ENCODE measurements at places on chromosomes 5 and 9.

- DNase-seq = no peak
These were observed 4.5 kb downstream of the ADGRV1 start for GRCh38 chr5:90563108-90563507.

DNA sequence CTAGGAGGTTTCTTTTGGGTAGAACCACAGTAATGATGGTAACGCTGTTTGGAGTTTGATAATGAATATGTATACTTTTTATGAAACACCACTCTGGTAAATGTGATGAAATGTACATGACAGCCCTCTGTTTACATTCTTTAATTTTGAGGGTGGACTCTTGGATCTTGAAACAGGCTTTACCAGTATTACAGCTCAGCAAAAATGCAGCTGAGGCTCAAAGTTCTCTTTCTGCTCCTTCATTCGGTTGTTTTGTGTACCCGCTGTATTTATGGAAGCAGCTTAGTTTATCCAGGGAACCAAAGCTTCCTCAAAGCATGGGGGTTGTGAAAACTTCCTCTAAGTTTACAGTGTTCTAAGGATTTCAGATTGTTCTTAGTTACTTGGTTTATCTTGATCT lies 11.1 kb downstream of the GAPVD1 start:
- no peak for DNase-seq

- no peak for DNase-seq
These were observed 17.9 kb downstream of the TMEM167A start for GRCh38 chr5:83059341-83059740.

DNA sequence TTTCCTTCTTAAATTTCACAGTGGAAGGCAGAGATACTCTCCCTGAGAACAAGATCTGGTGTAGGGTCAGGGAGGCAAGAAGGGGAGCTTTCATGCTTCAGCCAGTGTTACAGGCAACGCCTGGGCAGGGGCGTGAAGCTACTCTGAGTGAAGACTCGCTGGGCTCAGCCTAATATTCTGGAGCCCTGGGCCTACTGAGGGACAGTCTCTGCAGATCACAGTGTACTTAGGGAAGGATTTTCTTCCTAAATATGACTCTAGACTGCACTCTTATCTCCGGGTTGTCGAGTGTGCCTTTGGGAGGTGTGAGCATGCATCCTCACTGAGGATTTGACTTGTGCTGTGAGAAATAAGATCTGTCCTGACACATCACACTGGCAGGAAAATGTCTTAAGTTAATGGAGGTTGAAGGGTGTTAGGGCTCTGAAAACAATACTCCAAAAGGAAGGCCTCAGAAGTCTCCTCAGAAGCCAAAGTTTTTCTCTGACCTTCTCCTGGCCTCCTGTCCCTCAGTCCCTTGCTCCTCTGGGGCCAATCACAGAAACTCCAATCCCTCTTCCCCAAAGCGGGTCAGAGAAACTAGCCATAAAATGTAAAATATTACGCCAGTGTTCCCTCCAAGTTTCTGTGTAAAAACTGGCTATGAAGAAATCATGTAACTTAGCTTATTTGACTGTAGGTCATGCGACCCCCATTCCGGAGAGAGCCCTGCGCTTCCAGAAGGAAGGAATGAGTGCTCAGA lies 156.8 kb upstream of the TBC1D2 start:
- DNase-seq = no peak

DNA sequence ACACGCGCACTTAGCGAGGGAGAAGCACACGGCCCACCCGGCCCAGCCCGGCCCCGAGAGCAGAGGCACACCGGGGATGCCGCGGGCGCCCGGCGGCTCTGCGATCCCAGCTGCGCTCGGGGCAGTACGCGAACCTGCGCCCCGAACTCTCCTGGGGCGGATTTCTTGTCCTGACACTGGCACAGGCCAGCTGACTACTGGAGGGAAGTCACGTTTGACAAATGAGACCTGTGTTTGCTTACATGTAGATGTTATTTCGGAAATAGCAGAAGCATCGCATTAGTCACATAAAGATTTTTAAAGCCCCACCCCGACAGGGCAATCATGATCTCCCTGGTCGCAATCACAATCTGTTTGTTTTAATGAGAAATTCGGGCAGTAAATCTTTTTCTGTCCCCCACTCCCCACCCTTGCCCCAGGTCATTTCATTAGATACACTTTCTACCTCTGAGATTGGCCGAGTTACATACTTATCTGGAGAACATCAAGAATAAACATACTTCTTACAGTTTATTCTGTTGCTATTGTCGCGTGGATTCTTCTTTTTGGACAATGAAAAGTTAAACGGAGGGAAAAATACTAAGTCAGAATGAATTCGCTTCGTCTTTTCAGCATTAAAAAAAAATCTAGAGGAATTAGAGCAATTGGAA lies 518.9 kb downstream of the CTNND2 start:
- no peak for DNase-seq

GRCh38 chr9:107520186-107520585 lies 30.6 kb upstream of the KLF4 start:
- DNase-seq = no peak

- no peak for DNase-seq
These were observed 423 bp upstream of the NUP214 start for GRCh38 chr9:131125038-131125287.

GRCh38 chr5:1660001-1660400 lies 136.2 kb upstream of the LPCAT1 start:
- DNase-seq = no peak

DNA sequence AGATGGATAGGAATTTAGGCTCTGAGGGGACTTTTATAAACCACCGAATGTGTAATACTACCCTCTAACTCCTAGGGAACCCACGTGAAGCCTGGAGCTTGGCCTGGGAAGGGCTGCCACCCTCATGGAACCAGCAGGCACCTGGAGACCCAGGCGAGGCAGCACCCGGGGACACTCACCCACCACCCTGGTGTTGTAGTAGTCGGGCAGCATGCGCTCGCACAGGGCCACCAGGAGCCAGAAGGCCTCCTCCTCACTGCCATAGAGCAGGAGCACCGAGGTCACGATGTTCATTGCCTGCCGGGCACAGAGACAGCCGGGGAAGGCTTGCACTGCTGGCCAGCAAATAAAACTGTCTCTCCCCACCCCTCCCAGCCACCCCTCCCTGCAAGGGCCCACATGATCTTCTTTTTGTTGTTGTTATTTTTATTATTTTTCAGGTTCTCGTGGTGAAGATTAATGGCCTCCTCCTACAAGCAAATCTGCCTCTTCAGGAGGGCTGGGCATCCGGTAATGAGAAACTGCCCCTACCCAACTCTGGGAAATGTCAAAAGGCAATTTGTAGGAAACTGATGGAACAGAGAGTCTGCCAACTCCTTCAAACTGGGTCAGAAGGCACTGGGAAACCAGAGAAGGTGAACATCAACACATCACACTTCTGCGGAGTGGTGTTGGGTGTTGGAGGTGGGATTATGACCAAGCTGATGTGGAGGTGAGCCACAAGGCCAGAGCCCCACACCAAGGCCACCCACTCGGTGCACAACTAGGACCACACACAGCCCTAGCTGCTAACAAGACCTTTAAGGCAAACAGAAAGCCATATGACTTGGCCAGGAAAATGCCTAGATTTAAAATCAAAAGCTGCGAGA lies 17.4 kb upstream of the MRNIP start:
- no peak for DNase-seq

- DNase-seq = no peak
These were observed 39.6 kb downstream of the STC2 start for GRCh38 chr5:173288632-173289031.

DNA sequence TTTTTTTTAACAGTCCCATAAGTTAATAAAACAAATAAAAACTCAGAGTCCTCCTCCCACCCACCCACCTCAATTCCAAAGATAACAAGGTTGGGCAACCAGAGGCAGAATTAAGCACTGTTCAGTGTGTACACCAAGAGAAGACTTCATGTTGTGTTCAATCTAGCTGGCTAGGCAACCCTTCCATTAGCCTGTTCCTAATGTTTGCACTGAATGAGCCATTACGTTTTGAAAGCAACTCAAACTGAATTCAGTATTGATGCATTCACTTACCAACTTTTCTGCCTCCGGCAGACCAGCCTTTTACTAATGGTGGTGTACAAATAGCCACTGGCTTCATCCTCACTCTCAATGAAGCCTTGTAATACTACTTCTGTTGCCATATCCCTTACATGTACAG lies 47.5 kb downstream of the PBX3 start:
- peak; percentile 90 for DNase-seq

DNA sequence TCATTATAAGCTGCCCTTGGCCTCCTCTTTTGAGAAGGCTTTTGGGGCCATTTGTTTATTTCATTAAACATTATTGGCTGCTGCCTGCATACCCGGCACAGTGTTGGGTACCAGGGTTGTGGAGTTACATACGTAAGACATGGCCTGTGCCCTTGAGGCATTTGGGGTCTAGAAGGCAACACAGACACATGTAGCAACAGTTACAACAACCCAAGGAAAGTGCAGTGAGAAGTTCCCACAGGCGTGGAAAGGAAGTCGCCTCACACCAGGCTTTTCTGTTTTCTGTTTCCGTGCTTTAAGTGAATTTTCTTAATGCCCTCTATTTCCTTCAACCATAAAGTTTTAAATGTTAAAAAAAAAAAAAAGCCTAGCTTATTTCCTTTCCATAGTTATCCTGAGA lies 47.4 kb downstream of the GALNT10 start:
- no peak for DNase-seq

DNA sequence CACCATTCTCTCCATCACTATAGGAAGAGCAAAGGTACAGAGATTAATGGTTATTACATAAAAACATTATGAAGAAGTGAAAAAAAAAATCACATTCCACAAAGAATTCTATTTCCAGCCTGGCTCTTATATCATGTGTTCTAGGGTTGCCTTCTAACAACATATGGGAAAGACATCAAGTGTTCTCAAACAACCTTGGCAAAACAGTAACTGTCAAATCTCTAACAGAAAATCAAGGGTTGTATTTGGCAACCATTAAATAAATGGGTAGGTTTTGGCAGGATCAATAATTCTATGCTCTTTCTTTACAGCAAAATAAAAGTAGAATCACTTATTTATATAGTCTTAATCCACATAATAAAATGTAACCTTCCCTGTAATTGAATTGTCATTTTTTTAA lies 728.9 kb downstream of the MAT2B start:
- no peak for DNase-seq

DNA sequence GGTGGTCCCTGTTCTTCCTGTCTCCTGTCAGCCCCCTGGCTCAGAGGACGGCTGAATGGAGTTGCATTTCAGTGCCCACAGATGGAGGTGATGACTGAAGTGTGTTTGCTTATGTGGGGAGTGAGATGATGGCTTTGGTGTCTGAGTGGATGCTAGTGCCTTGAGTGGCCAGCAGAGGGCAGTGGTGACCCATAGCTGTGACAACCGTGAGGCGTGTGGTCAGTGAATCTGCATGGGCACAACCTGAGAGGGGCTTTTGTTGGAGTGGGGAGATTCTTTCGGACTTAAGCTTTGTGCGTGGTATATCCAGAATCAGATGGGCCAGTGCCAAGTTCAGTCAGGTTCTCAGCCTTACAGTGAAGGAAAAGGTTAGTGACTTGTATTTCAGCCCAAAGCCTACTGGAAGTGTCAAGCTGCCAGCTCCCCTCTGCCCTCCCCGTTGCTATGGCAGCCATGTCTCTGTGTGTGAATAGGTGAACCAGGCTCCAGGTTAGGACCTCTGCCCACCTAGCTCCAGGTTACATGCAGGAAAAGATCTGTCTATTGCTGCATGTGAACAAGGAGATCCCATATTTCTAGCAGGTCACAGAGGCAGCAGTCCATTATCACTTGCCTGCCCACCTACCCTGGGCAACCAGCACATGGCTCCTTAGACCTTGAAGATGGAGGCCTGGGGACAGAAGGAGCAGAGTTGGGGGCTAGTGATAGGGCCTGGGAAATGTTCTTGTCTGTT lies 14.7 kb upstream of the CXXC5 start:
- no peak for DNase-seq

- DNase-seq = no peak
These were observed 86.9 kb downstream of the GNAQ start for GRCh38 chr9:77944556-77945243.

DNA sequence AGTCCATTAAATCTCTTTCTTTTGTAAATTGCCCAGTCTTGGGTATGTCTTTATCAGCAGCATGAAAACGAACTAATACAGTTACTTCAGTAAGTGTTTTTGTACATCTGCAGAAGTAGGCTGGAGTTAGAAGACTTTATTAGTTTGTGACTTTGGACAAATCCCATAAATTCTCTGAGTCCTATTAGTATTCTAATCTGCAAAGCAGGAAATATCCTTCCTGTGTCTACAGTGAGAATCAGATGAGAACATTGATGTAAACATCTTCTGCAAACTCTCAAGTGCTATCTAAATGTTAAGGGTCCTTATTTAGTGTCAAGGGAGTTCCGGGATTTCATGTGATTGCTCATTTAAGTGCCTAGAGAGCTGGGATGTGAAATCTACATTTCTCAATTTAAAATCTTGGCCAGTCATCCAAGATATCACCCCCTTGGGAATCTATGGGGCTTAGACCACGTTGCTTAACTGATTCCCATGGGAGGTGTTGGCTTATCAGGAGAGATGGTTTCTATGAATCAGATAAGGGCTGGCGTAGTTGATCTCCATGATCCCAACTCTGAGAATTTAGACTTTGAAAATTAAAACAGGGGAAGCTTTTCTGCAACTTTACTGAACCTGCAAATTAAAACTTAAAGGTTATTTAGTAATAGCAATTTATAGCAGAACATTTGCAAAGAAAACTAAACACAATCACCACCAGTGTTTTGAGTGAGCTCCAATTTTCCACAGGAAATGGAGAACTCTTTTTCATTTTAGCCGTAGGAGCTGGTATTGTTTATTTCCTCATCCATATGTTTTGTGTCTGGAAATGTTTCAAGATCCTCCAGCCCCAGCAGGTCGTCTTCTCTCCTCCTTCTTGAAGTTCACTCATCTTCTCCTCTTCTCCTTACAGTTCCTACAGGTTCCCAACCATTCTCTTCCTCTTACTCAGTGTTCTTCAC lies 241.6 kb upstream of the CD180 start:
- DNase-seq = no peak

GRCh38 chr5:164346785-164347630 lies 841.6 kb downstream of the MAT2B start:
- no peak for DNase-seq

- no peak for DNase-seq
These were observed 43.9 kb downstream of the PDCD1LG2 start for GRCh38 chr9:5554254-5554653.

- DNase-seq = no peak
These were observed 225.0 kb upstream of the PRR16 start for GRCh38 chr5:120239086-120239485.

DNA sequence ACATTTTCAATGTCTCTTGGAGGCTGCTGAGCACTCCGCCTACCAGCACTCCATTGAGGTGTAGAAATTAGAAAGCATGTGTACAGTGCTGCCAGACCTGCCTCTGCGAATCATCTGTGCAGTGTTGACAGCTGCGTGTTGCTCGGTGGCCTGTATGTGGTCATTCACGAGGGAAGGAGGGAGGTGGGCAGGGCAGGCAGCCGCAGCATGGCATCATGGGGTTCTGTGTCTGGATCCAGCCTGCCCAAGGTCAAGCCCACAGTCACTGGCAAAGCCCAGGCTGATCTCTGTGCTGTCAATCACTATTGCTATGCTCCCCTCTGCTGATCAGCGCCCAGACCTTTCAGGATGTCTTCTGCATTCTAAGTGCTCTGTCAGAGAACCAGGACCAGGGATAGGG lies 8.0 kb upstream of the PDZD2 start:
- no peak for DNase-seq

- no peak for DNase-seq
These were observed 37.4 kb downstream of the TNFAIP8 start for GRCh38 chr5:119393201-119393691.

All from NCI-H2081 treated with DMSO at 0.1 percent for 48 hours (cell line).